GM19239 (cell line): ENCODE measurements at places on chromosomes 2 and 18.

- DNase-seq, result no peak
Observed at GRCh38 chr2:17544256-17544655, 3.8 kb downstream of the VSNL1 start.

DNA sequence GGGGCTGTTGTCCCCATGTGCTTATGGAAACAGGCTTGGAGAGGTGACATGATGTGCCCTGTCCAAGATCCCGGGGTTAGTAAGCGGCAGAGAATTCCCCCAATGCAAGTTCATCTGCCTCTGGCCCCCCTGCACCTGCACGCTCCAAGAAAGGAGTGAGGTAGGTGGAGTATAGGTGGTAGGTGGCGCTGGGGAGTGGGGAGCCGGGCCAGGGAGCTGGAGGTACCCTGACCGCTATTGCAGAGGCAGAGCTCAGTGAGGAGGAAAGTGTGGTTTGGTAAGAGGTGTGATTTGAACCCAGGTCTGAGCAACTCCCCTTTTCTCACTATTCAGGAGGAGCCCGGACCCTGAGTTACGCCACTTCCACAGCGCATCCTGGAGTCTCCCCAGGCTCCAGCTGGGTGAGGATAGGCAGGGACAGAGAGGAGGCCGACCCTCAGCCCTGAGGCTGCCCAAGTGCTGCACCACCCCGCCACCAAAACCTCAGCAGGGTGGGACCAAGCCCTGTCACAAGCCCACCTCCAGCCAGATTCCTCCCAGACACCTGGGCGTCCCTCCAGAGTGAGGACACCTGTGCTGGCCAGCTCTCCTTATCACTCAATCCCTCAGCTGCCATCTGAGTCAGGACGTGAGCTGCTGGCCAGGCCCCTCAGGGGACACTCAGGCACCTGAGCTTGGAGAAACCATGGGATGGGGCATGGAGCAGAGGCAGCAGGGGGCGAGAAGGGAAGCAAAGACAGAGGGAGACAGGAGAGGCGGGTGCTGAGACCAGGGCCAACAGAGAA is 5.6 kb downstream of the HAAO start:
- DNase-seq, result no peak

DNA sequence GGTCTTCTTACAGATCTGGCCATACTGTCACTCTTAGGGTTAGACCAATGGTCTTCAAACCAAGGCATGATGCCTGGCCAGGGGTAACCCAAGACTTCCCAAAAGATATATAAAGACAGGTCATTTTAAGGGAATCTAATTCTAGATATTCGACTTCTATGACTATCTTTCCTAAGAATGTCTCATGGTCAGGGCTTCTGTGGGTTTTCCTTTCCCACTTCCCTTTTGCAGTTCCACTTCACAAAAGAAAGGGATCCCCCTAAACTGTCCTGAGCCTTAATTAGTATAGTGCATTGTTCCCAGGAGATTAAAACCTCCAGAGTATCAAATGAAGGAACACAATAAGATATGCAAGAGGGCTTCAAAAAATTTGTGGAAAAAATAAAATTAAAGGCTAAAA is 223.6 kb upstream of the SIX2 start:
- no peak for DNase-seq

DNA sequence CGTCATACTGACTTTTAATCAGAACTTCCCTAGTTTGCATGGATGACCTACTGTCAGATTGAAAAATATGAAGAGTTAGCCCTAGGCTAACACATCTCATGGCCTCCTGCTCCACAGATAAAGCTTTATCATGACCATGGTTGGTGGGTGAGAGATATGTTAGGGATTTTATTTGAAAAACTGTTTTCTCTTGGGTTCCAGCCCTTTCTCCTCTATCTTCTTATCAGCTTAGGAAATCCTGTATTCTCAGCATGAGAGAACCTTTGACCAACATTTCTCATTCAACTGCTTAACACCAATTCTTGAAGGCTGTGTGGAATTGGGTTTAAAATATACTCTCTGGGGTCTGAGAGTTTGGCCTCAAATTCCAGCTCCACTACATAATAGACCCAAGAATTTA is 1407.0 kb upstream of the CELF4 start:
- DNase-seq, result no peak

GRCh38 chr2:88321449-88322248 is 130.8 kb downstream of the FOXI3 start:
- DNase-seq, result no peak

DNA sequence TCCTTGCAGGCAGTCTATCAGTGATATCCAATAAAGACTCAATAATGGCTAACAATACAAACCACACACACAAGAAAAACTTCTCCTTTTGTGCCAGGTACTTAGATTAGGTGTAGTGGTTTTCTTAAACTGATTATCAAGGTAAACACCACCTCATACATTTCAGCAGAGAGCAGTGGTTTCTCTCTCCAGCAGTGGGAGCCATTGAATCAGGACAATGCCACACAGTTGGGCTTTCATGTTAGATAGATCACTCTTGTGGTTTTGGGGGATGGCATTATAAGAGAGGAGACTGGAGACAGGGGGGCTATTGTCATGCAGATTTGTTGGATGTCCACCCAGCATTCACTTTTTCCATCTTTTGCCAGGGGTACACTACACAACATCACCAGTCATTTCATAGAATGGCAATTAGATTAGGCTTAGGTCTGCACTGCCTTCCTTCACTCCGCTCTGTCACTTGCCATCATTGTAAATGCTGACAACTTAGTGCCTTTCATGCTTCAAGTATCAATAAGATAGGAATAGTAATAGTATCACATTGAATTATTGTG is 13.6 kb upstream of the IRS1 start:
- no peak for DNase-seq

- DNase-seq, result peak; percentile 40
Observed at GRCh38 chr2:42569116-42569711, 782 bp downstream of the MTA3 start.
